ENCODE measurements at places on chromosomes 2 and 18.

DNA sequence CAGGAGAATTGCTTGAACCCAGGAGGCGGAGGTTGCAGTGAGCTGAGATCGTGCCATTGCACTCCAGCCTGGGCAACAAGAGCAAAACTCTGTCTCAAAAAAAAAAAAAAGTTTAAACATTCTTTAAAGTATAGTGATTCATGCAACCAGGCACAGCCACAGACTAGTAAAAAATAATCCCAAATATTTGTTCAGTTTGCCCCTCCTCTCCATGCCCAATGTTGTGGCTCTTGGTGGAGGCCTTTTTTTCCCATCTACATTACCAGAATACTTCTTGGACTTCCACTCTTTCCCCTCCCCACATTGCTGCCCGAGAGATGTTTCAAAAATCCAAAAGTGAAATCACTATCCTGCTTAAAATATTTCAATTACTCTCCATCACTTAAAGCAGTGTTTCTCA lies 5.1 kb upstream of the MALT1 start:
- no peak for DNase-seq

DNA sequence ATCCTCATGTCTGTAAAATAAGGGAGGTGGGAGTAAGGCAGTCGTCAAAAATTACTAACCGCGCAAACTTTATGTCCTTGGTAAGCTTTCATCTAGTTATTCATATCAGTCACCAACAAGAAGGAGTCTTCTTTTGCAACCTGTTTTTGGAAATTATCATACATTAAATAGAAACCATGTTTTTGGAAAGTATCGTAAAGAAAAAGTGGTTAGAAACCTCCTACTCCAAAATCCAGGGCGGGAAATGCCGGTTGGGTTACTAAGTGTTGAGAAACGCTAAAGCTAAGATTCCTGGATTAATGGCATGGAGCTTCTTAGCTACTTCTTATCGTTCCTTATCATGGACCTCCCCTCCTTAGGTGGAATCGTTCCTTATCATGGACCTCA lies 778 bp downstream of the BBS5 start:
- no peak for DNase-seq

DNA sequence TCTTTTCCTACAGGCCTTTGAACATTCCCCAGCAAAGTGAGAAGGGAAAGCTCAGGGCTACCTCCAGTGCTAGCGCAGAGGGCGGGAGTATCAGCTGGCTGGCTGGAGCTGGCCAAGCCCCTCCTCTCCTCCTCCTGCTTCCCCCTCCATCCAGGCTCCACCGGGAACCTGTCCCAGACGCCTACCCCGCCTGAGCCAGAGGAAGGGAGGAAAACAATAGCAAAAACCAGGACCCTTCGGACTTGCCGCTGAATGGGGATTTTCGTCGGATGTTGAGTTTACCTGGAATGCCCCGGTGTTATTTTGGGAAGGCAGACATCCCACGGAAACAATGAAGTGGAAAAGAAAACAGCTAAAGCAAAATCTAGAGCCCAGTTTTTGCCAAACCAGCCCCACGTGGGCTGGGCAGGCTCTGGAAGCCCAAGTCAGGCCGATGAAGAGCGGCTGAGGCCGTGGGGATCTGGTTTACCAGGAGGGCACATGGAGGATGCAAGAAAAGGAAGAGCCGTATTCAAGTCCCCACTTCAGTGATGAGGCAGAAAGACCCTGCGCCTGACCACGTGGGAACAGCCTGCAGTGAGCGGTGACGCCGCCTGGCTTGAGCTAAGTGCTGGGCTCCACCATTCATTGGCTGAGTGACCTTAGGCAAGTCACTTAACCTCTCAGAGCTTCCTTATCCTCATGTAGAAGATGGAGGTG lies 100.4 kb upstream of the LCLAT1 start:
- no peak for DNase-seq

DNA sequence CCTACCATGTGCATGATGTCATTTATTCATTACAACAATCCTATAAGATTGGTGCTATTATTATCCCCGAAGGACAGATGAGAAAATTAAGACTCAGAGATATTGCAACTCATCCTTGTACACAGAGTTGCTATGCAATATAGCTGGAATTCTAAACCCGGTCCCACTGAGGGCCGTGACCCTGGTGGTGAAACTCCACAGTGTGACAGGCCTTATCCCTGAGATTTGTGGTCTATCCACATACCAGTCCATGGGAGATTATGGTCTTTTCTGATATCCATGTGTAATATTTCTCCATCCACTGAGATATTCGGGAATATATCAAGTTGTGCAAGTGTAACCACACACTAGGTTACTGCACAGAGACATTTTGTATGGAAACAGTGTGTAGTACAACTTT lies 305.2 kb downstream of the TXNL1 start:
- no peak for DNase-seq

- no peak for DNase-seq
Measured at GRCh38 chr2:109064660-109065390, 64.2 kb upstream of the SH3RF3 start.

GRCh38 chr2:43109261-43109743 lies 117.1 kb downstream of the ZFP36L2 start:
- no peak for DNase-seq

- no peak for DNase-seq
Measured at GRCh38 chr2:20140321-20141055, 84.4 kb downstream of the SDC1 start.

DNA sequence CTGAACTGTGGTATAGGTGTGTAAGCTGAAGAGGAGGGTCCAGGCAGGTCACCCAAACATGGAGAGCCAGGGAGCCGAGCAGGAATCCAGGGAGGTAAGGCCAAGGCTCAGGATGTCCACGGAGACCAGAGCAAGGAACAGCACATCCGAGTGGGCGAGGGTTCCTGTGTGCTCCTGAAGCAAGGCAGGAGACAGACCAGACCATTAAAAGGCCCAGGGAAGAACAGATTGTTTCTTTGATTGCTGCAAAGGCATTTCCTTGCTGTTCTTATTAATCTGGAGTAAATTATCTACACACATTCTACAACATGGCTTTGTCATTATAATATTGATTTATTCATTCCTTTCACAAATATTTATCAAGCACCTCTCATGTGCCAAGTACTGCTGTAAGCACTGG lies 50.1 kb upstream of the SPTBN1 start:
- no peak for DNase-seq

DNA sequence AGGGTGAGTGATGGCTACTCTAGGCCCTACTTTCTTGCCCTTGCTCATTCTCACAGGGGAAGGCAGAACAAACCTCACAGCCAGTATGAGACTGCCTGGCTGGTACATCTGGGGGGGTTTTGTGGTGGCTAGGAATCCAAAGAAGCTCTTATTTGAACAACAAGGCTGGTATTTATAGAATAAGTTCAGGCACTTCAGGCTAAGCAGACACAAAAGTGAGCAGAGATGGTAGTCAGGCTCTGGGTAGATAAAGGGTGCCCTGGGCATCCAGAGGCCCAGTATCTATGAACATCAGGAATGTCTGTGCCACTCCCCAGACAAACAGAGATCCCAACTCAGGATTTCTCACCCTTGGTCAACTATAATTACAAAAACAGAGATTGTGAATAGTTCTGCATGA lies 57.2 kb upstream of the RTN4 start:
- no peak for DNase-seq

DNA sequence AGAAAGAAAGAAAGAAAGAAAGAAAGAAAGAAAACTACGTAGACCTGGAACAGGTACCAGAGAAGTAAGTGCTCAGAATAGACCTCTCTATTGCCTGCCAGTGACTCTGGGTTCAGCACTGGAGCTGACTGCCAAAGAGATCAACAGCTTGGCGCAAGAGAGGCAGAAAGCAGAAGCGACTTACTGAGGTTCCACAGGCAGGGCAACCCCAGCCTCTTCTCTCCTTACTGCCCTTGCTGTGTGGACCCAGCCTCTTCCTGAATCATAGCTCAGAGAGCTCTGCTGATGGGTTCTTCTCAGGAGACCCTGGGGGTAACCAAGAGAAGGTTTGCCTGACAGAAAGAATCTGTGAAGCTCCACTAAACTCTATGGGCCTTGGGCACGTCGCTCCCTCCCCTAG lies 7.1 kb downstream of the CAPN13 start:
- no peak for DNase-seq

DNA sequence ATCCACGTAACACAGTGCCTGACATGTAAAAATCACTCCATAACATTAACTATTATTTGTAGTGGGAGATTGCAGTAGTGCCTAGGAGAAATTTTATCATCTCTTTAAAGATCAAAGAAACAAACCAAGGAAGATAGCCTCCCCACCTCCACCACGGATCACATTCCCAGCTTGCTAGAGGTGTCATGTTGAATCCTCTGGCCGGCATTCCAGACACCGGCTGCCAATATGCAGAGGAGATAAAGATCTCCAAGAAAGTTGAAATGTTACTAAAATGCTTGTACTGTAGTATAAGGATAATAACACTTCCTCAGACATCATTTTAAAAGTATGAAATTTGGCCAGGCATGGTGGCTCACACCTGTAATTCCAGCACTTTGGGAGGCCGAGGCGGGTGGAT lies 6.1 kb upstream of the ATG16L1 start:
- no peak for DNase-seq

- no peak for DNase-seq
Measured at GRCh38 chr2:224838335-224838734, 122.2 kb upstream of the CCDC195 start.

DNA sequence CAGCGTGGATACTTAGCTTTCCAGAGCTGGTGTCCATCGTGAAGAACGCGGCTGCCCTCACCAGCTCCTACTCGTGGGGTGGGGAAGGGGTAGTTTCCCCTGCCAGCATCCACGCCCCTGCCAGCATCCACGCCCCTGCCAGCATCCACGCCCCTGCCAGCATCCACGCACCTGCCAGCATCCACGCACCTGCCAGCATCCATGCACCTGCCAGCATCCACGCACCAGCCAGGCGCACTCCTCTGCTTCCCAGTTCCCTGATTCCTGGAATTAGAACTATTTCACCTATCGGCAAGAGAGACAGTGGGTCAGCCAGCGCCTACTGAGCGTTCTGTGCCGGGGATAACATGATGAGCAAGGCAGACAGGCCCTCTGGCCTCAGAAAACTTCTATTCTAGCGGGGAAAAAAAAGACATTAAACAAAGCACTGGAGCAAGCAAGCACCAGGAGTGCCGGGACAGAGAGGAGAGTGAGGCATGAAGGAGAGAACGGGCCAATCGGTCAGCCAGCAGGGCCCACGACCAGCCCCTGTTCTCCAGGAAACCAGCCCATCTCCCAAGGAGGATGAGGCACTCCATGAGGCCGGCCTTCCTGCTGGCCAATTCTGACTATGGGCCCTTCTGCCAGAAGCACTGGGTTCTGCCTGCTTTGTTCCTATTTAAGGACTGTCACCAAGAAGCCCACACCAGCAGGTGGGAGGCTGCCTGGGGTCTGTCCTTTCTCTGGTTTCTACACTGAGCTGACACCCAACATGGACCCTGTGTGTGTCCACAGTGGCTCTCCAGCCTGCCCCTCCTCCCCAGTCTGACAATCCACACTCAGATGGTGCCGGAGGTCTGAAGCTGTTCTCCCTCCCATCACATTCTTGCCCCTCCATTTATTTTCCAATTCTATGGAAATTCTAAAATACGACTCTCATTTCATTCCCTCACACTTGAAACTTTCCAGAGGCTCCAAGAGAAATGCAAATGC lies 78.4 kb upstream of the SALL3 start:
- no peak for DNase-seq

DNA sequence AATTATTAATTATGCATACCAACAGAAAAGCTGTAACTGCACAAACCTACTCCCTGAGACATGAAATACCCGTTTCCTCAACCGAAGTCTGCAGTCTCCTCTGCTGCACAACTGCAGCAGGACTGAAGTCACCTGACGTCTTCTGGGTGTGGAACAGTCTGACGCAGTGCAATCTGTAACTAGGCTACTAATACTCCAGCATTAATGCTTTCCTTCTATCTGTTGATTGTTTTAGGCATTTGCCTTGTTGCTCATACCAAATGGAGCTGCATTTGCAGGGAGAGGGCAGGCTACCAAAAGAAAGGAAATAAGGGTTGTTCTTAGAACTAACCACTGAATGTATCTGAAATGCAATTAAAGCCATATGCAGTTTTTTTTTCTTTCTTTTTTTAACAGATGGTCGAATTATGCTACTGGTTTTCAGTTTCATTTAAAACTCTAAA lies 40.1 kb downstream of the RTN4 start:
- DNase-seq, result peak; percentile 33

GRCh38 chr18:70452501-70452900 lies 163.7 kb downstream of the SOCS6 start:
- no peak for DNase-seq

- no peak for DNase-seq
Measured at GRCh38 chr2:170091436-170091835, 86.5 kb upstream of the MYO3B start.

GRCh38 chr18:48284743-48285142 lies 124.4 kb downstream of the ZBTB7C start:
- DNase-seq, result no peak

DNA sequence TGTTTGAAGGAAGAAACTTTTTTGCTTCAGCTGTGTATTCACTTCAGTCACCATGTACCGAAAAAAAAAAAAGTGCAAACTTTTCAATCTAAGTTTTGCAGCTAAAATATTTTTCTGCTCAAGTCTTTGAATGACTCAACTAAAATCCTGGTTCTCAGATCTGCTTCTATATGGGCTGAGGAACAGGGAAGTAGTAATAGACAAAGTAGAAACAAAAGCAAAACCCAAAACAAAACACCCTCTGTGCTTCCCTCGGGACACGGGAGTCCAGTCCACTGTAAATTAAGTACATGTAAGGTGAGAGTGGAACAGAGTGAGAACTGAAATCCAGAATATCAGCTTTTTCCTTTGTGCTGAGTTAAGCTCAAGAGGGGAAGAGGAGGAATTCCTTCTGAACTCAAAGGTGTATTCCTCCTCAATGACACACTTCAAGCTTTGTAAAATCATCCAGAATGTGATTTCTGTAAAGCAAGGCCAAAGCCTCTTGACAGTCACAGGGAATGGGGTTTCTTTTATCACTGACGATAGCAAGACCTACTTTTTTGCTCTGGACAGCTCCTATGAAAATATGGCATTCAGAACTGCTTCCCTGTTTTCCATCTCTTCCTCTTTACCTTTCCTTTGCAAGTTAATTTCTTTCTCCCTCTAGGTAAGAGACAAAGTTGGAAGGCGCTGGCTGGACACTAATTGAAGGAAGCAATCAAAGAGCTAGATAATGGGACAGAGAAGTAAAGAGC lies 433.5 kb upstream of the MMADHC start:
- no peak for DNase-seq

DNA sequence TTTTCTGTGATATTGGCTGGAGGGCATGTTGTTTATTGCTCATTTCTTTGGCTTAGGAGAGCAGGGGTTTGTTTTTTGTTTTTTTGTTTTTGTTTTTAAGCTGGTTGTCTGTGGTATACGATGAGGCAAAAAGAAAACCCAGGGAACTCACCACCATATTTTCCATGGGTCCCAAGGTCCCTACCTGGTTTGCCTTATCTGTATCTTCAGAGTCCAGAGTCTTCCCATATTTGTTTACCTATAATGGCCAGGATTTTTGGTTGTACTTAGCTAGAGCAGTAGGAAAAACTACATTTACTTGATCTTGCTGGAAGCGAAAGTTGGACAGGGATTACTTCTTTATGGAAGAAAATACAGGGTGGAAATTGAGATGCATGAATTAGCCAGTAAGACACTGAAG lies 9.5 kb downstream of the LCLAT1 start:
- DNase-seq, result no peak
